ENCODE measurements at places on chromosomes 5 and 9.

- DNase-seq: no peak
These were observed 111.6 kb upstream of the SHB start for GRCh38 chr9:38180656-38181055.

GRCh38 chr9:136010615-136011361, 49.6 kb upstream of the UBAC1 start:
- DNase-seq: no peak

DNA sequence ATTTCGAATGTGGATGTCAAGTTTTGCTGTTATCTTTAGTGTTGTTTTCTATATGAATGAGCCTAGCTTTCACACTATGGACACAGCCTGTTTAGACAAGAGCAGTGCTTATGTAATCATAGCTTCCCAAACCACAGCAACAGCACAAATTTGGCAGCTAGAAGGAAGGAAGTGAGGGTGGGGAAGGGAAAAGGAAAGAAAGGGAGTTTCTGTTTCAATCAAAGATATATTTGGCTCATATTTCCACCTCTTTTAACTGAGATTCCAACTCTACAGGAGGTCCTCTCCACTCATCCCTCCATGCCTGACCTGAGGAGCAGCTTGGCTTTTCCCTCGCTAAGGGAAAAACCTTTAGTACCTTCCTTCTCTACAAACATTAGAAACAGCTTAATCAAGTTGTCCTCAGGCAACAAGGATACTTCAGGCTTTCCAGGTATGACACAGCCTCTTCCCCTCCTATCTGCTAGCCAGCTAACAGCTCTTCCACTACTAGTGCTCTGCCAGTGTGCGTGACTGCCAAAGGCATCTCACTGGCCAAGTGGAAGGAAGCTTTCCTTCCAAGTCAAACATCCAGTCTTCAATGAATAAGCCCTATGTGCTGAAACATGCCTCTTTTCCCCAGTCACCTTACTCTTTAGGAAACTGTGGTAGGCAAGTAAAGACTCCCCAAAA, 268.6 kb upstream of the PTGER4 start:
- no peak for DNase-seq

GRCh38 chr9:107025260-107026035, 162.5 kb downstream of the ZNF462 start:
- DNase-seq: no peak

DNA sequence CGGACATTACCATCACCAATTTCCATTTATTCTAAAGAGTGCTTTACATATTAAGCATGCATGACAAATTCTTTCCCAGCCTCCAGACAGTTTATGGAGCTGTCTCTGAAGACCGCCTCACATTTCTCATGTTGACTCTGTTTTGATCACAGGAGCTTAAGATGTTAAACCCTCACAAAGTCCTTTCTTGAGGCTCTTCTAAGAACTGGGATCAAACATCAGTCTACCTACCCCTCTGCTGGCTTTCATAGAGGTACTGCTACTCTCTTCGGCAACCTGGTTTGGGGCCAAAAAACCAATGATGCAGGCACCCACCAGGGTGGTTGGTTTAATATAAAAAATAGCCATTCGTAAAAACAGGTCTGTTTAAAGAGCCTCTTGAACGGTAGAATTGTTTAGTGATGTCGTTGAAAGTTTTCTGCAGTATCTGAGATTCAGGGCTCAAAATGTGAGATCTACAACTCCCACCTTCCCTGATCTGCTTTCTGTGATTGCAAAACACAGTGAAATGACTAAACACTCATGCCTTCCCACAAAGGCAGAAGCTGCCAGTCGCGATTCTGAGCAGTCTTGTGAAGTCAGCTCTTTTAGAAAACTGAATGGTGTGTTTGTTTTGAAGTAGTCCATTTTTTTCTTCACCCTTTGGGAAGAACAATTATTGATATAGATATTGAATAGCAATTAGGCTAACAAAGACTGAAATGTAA, 3.5 kb downstream of the RXFP3 start:
- no peak for DNase-seq

DNA sequence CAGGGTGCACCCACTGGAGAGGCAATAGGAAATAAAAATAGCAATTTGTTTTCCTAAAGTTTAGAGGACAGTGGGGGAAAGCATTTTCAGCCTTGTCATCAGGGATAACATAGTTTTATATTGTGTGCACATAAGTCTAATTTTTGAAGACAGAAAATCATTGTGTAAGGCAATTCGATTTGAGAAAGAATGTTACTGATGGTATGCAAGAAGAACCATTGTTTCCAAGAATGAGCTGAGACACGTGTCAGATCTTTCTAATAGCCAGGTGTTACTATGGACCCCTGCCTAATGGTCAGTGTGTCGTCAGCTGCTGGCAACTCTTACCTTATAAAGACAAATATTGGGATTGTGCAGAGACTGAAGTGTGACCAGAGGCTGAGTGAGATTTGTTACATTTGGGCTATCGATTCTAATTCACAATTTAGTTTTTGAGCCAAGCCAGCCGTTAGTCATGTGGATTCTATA, 67.1 kb upstream of the PPP2R2B start:
- DNase-seq: no peak

GRCh38 chr9:69601698-69602097, 70.5 kb downstream of the APBA1 start:
- no peak for DNase-seq

DNA sequence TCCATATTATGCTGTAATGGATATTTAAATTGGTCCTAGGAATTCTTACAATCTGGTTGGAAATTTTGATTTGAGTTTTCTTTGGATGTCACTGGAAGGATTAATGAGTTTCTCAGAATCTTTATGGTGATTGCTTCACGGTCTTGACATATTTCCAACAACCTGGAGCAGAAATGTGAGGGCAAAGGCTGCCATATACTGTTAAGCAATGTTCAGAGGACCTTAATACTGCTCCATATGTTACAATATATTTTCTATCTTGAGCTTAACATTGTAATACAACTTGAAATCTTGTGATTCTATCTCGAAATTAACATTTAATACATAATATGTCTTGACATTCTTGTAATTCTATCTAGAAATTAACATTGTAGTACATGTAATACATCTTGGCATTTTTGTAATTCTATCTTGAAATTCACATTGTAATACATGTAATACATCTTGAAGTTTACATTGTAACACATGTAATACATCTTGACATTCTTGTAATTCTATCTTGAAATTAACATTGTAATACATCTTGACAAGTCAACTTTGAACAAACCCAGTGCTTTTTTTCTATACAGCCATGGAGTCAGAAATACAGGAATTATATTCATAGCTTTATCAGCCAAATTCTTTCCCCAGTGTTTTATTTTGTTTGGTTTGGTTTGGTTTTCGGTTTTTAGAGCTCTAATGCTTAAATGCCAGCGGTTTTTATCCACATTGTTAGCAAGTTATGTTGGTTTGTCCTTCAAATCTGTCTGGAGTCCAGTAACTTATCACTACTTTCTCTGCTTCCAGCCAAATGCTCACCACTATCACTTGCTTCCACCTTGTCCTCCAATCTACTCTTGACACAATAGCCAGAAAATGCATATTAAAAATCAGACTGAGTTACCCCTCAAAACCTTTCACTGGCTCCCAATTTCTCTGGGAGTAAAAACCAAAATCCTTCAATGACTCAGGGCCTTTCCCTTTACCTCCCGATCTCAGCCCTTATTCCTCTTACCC, 3.0 kb upstream of the TUT7 start:
- DNase-seq: no peak

- no peak for DNase-seq
These were observed 75.7 kb upstream of the SAP30L start for GRCh38 chr5:154370119-154370518.

GRCh38 chr5:173547579-173547978, 68.9 kb downstream of the BOD1 start:
- DNase-seq: no peak

- DNase-seq: no peak
These were observed 109.6 kb downstream of the ATP10B start for GRCh38 chr5:160742446-160742845.

DNA sequence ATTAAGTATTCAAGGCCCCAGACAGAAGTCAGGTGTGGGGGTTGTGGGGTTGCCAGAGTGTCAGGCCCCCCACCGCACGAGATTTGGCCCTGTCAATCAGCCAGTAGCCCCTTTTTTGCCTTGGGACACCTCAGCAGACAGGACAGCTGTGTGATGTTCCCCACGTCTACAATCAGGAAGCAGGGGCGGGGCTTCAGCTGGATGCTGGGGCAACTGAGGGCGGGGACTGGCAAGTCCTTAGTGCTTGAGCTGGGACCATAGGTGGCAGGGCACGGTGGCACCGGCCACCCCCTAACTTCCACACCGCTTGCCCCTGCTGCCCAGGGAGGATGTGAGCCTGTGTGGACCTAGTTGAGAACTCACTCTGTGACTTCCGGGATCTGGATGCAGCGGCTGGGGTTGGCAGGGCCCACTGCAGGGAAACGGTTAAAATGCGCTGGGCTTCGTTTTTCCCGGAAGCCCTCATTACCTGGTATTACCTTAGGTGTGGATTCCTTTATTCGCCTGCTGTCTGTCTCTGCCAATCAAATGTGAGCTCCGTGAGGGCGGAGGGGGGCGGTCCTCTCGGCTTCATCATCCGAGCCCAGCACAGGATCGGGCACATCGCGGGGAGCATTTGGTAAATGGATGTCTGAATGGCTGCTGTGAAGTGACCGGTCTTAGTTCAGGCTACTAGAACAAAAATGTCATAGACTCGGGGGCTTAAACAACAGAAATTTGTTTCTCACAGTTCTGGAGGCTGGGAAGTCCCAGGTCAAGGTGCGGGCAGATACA, 7.5 kb upstream of the GTF3C5 start:
- no peak for DNase-seq

DNA sequence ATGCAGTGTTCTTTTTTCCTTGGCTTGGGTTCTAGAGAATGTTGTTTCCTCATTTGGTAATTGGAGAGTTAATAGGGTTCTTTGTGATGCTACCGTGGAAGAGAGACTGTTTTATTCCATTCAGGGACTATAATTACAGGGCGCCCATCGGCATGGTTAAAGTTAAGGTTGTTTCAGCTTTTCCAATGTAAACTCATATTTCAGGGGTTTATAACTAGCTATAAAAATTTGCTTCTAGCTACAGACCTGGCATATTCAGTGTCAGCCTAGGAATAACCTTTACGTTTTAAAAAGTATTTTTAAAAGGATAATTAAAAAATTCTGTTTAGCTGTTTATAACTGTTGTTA, 99.1 kb downstream of the AOPEP start:
- no peak for DNase-seq

- no peak for DNase-seq
These were observed 92.7 kb downstream of the SV2C start for GRCh38 chr5:76175821-76176403.

DNA sequence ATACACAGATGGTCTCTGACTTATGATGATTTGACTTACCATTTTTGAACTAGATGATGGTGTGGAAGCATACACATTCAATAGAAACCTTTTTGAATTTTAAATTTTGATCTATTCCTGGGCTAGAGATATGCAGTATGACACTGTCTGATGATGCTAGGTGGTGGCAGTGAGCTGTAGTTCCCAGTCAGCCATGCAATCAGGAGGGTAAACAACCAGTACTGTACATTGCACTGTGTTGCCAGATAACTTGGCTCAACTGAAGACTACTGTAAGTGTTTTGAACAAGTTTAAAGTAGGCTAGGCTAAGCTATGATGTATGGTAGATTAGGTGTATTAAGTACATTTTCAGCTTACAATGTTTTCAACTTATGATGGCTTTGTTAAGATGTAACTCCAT, 859.1 kb upstream of the ARRDC3 start:
- no peak for DNase-seq

DNA sequence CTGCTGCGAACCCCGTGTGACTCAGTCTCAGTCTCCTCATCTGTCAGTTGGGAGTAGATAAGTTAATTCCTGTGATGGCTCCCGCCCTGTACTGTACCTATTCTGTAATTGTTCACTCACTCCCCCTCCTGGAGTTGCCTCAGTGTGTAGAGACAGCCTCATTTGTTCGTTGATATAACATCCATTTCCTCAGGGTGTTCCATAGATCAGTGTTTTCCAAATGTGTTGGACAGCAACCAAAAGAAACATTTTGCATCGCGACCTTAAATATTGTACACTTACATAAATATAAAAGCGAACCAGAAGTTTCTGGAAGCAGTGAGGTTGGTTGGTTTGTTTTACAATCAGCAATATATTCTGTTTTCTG, 698 bp downstream of the NFX1 start:
- no peak for DNase-seq

DNA sequence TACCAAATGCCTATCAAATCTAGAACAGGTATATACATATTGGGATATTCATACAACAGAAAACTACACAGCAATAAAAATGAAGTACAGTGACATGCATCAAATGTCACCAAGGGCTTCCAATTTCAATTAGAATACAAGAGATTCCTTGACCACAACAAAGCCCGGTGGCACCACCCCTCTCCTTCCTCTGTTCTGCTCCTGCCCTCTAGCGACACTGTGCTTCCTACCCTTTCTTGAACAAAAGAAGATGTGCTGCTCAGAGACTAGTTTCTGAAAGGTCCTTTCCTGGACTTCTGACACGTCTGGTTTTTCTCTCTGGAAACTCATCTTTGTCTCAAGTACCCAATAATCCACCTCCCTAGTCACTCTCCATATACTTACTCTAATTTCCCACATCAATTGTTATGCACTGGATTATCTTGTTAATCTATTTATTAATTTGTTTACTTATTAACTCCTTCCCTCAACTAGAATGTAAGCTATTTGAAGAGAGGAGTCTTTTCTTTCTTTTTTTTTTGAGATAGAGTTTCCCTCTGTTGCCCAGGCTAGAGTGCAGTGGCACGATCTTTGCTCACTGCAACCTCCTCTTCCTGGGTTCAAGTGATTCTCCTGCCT, 70.4 kb upstream of the CTSV start:
- DNase-seq: no peak

GRCh38 chr5:154608531-154609011, 130.5 kb upstream of the HAND1 start:
- DNase-seq: no peak

GRCh38 chr9:111597852-111598732, 1.4 kb downstream of the PTGR1 start:
- DNase-seq: peak; percentile 23

DNA sequence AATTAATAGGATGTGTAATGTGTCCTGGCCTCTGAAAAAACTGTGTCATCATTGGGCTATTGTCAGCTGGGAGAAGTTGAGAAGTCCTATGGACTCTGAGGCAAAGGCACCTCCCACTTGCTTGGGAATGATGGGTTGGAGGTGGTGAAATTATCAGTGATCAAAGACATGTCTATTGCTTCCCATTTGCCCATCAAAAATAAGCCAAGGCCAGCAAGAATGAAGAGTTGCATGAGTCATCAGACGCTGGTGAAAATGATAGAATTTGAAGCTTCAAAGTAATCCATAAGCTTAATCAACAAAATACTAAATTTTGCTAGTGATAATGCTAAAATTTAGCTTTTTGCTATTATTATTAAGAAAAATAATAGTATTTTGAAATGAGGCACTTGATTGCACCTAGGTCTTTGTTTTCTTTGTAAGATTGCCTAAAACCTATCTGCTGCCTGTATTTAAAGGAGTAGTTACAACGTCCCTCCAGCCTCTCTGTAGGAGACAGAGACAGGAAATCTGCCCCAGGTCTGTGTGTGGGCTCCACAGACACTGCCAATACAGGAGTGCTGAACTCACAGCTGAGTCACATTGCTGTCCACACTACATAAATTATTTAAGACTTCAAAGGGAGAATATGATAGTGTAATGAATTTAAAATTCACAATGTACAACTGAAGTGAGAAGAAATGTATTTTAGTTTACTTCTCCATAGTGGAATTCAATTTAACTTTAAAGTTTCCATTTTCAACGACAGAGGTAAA, 48.4 kb upstream of the APC start:
- no peak for DNase-seq
